NCI-H1048 (cell line): ENCODE measurements at places on chromosomes 12 and 14.

- no peak for DNase-seq
These were observed 115.9 kb downstream of the BCL11B start for GRCh38 chr14:99156090-99156425.

DNA sequence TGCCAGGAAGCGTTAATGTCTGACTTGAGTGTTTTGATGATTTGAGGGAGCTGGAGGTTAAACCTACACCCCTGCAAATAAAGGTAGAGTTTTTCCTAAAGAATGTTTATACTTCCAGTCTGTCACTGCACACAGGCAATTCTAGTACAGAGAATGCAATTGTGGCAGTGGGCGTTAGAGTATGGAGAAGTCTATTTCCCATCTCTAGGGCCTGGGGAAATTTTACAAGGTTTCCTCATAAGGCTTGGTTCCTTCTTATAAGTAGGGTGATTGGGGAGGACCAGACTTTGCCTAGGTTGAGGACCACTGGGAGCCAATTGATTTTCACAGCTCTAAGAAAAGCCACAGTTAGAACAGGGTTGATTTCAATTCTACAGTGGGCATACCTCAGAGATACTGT is 44.3 kb downstream of the IFNG start:
- no peak for DNase-seq

DNA sequence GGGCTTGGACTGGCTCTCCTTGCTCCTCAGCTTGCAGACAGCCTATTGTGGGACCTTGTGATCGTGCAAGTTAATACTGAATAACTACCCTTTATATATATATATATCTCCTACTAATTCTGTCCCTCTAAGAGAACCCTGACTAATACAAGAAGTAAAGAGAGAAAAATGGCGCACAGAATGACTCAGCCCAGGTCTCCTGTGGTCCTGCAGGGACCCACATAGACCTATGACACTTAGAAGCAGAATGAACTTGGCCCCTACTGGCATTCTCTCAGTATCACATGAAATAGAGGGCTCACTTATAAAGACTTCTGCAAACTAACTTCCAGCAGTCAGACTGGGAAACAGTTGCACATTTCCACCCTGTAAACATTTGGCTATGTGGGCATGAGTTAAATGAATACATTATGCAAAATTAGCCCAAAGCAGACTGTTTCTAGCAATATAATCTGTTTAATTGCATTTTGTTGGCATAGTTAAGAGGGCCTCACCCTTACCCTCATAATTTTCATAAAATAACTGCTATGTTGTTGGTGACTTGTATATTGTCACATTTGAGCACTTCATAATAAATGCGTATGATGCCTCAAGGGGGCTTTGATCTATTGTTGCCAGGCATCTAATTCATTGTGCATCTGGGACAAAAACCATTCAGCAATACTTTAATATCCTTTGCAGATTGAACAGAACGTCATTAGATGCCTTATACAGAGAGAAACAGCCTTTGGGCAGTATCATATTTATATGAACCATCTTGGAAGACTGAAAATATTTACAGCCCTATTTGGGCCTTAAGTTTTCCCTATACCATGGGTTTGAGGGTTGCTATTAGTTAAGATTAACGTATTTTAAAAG is 349.7 kb upstream of the DIO2 start:
- peak; percentile 42 for DNase-seq

- DNase-seq: no peak
These were observed 231.1 kb downstream of the CACNA1C start for GRCh38 chr12:2283916-2284315.

DNA sequence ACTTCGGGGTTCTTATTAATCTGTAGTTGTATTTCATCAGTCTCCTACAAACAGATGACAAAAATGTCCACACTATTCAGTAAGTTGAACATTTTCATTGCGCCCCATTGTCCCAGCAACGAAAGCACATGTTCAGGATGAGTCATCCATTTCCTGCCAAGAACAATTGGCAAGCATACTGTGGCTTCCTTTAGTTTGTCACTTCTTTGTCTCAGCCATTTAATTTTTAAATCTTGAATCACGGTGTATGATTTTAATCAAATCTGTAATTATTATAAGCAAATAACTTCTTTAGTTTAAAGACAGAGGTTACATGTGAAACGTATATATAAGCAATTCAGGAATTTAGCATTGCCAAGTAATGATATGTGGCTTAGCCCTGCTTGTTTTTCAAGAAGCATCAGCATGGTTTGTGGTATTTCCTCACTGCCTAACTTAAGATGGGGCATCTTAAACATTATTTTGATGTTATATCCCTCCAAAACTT is 211.3 kb upstream of the KRR1 start:
- DNase-seq: no peak

DNA sequence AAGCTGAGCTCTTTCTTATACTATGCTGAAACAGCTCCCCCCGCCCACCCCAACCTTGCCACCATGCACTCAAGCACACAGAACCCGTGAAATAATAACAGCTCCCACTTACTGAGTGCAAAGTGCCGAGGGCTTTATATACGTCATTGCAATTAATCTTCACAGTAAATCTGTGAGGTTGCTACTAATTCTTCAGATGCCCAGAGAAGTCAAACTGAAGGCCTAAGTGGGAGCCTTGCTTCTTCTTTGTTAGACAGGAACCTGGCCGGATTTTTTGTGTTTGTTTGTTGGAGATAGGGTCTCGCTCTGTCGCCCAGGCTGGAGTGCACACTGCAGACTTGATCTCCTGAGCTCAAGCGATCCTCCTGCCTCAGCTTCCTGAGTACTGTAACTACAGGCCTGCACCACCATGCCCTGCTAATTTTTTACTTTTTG is 34.0 kb downstream of the VCPKMT start:
- DNase-seq: no peak

DNA sequence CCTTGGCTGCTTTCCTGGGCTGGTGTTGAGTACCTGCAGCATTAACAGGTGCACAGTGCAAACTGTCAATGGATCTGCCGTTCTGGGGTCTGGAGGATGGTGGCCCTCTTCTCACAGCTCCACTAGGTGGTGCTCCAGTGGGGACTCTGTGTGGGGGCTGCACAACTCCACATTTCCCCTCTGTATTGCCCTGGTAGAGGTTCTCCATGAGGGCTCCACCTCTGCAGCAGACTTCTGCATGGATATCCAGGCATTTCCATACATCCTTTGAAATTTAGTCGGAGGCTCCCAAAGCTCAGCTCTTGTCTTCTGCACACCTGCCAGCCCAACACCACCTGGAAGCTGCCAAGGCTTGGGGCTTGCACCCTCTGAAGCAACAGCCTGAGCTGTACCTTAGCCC is 198.6 kb downstream of the GXYLT1 start:
- DNase-seq: no peak

DNA sequence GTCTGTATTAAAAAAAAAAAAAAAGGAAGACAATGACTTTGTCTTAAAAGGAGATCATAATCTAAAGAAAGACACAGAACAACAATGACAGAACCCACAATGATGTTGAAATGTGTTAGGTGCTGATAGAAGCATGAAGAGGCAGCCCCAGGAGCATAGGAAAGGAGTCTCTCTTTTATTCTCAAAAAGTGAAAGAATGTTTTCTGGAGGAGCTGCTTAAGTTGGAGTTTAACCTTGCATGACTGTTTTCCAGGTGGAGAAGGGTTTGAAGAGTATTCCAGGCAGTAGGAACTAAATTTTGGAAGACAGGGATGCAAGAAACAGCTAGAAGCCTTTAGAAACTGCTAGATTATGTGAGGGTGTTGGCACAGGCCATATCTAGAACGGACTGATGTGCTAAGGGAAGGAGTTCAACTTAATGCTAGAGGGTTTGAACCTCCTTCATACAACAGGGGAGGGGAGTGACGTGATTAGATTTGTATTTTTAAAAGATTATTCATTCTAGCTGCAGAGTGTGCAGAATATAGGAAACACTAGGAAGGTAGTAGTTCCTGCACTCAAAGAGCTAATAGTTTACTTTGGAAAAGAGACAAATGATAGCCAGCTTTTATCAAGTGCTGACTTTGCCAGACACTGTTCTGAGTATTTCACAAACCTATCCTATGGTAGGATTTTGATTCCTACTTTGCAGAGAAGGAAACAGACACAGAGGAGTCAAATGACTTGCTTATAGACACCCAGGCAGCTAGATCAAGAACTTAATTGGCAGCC is 4.6 kb upstream of the RPL6 start:
- DNase-seq: no peak

- no peak for DNase-seq
These were observed at the start of gene DPY19L2 for GRCh38 chr12:63668028-63668799. Gene DPY19L2, minus strand, starts transcription at chr12:63668493. Its CDS starts 100 bp downstream, at chr12:63668393.

DNA sequence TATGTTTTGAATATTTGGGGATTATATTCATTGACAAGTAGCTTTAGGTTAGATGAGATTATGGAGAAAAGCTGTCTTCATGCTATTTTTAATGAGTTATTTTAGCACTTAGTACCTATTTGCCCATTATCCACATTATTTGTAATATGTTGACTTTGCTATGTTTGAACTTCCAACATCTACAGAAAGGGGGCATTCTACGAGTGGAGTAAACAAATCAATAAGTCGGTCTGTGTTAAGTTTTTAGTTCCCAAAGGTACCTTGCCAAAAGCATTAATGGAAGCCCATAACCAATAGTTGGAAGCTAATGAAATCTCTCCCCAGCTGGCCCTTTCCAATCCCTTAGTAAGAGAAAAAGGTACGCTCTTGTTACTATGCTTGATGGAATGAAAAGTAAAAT is 250.0 kb upstream of the E2F7 start:
- no peak for DNase-seq

GRCh38 chr12:63867053-63867452 is 22.6 kb downstream of the SRGAP1 start:
- no peak for DNase-seq

- DNase-seq: no peak
These were observed 30.2 kb upstream of the SRGAP1 start for GRCh38 chr12:63814146-63814772.

- no peak for DNase-seq
These were observed 56.3 kb downstream of the RPH3A start for GRCh38 chr12:112847708-112848337.

DNA sequence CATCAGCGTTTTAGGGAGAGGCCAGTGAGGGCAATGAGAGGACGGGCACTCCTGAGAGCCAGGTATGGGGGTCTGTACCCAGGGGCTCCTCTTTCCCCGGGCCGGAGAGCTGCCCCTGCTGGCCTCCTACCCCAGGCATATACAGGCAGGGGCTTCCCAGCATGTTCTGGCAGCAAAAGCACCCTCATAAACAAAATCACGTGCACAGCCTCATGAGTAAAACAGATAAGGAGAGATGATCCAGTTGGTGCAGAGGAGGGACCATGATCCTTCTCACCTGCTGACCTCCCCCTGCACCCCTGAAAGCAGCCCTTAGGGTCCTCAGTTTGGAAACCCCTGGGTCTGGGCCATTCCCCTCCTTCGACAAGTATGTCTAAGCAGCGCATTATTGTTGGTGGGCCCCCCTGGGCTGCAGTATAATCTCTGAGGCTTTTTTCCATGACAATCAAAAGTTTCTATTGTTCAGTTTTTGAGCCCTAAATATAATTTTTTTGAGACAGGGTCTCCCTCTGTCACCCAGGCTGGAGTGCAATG is 5.0 kb upstream of the KRT4 start:
- DNase-seq: no peak

DNA sequence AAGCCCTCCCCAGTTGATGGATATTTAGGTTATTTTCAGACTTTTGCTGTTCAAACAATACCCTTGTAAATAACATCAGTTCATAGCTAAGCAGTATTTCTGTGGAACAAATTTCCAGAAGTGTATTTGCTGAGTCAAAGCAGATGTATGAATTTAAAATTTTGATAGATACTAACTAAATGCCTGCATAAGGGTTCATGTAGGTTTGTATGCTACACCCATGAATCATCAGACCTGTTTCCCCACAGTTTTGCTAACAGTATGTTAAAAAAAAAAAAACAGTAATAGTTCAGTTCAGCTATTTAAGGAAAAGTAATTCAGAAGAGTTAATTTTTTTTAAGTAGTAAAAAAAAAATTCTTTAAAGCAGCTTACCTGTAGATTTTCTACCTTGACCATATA is 236.1 kb upstream of the DIO2 start:
- DNase-seq: no peak

GRCh38 chr12:97628962-97629361 is 166.4 kb downstream of the RMST start:
- no peak for DNase-seq

DNA sequence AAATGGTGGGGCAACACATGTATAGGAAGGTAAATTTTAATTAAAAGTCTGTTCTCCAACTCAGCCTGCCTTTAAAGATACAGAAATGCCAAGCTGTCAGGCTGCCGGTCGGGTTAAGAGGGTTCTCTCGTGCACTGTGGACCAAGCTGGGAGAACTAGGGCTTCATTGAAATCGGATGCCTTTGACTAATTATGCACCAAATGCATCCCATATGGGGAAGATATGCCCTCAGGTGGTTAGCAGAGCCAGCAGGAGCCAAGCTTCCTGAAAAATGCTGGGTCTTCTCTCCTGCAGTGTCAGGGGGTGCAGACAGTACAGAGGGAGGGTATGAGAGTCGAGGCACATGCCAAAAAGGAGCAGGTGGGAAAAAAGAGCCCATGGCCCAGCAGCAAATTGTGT is 236.1 kb downstream of the CACNA1C start:
- DNase-seq: no peak

DNA sequence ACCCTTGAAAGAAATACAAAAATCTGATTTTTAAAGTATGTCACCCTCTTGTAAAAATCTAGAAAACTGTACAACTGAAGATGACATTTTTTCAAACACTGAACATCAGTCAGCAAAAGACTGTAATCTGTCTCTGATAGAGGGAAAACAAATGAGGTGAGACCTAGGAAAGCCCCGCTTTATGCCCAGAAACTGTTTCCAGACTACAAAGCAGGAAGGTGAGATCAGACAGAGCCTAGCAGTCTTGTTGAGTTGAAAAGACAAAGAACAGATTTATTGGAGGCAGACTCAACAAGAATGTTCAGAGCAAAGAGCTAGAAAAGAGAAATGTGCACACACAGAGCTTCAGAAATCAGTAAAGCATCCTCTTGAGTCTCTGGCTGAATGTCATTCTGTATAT is 873.6 kb downstream of the LRFN5 start:
- no peak for DNase-seq

DNA sequence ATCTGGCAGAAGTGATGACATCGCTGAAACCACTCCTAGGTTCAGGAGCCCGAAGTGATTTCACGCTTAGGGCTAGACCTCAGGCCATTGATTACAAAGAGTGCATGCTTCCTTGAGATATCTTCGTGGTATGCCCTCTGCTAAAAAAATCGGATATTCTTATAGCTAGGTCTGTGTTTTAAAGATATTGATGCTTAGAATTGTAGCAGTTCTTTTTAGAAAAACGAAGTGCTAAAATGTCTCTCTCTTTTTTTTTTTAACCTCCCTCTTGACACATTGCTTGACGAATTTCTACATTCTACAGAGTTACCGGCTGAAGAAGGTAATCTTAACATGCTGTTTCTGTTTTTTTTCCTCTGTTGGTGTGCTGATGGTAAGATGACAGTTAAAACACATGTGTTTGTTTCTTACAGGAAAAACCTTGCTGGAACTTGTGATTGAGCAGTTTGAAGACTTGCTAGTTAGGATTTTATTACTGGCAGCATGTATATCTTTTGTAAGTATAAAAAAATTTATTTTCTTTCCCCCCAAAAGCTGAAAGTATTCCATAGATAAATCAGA is 1.3 kb downstream of the ATP2A2 start:
- no peak for DNase-seq
